ENCODE measurements at places on chromosomes 12 and 14.

DNA sequence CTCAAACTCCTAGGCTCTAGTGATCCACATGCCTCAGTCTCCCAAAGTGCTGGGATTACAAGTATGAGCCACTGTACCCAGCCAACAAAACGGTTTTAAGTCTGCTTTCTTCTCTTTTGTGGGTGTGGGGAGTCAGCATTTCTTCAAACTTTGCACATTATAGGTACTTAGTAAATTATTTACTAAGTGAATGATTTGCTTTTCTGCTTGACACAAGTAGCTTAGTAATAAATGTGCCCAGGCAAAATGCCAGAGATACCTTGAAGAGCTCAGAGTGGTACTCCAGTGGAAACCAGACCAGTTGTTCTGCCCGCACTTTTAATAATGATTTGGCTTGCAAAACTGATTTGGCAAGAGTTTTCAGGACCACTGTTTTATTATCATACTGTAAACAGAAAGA, 15.0 kb downstream of the DEPDC4 start:
- no peak for DNase-seq

GRCh38 chr14:50521912-50522341, 10.4 kb downstream of the MAP4K5 start:
- DNase-seq: no peak

DNA sequence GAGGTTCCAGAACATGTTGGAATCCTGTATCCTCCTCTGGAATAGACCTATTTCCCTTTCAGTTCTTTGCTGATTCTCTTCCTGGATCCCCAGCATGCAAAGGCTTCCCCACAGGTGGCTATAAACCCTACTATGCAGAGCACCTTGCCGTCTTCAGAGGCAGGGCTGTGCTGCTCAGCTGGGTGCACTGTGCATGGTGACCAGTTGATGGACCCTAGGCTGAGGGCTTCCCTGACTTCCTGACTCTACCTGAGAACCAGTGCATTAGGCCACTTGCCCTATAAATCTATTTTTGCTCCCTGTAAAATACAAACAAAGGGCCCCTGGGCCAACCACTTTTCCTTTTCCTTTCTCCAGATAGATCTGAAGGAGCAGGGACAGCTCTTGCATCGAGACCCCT, 14.1 kb downstream of the ZNF219 start:
- no peak for DNase-seq

GRCh38 chr14:90654831-90655276, 161.4 kb downstream of the TTC7B start:
- no peak for DNase-seq

DNA sequence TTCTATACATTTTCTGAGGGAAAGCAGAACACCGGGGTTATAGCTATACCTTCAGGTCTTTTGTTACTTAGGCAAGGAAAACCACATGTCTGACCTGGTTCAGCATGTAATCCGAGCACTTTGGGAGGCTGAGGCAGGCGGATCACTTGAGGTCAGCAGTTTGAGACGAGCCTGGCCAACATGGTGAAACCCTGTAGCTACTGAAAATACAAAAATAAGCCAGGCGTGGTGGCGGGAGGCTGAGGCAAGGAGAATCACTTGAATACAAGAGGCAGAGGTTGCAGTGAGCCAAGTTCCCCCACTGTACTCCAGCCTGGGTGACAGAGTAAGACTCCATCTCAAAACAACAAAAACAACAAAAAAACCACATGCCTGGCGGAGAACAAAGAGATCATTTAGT, 177.6 kb downstream of the ACSS3 start:
- no peak for DNase-seq

GRCh38 chr14:79278798-79279644, 932.3 kb downstream of the DIO2 start:
- DNase-seq: no peak

GRCh38 chr14:53062856-53063255, 90.3 kb downstream of the DDHD1 start:
- DNase-seq: no peak

DNA sequence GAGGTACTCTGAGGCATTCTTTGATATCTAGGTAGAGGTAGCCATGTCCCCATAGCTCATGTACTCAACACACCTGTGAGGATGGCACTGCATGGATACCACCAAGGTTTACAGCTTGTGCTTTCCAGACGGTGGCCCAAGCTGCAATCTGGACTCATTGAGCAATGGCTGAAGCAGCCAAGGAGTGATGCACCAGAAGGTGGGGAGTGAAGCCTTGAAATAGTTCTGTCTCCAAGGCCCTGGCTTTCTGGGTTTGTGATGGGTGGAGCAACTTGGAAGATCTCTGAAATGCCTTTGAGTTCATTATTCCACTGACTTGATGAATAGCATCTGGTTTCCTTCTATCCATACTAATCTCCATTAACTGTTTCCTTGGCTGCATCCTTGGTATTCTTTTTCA, 290.0 kb upstream of the NOVA1 start:
- DNase-seq: no peak

Data from HCT116 (cell line).